GM12865 (cell line): ENCODE measurements at places on chromosomes 1 and 21.
A peak's percentile ranks its signal among the peaks of the same experiment; 100 is the strongest.

DNA sequence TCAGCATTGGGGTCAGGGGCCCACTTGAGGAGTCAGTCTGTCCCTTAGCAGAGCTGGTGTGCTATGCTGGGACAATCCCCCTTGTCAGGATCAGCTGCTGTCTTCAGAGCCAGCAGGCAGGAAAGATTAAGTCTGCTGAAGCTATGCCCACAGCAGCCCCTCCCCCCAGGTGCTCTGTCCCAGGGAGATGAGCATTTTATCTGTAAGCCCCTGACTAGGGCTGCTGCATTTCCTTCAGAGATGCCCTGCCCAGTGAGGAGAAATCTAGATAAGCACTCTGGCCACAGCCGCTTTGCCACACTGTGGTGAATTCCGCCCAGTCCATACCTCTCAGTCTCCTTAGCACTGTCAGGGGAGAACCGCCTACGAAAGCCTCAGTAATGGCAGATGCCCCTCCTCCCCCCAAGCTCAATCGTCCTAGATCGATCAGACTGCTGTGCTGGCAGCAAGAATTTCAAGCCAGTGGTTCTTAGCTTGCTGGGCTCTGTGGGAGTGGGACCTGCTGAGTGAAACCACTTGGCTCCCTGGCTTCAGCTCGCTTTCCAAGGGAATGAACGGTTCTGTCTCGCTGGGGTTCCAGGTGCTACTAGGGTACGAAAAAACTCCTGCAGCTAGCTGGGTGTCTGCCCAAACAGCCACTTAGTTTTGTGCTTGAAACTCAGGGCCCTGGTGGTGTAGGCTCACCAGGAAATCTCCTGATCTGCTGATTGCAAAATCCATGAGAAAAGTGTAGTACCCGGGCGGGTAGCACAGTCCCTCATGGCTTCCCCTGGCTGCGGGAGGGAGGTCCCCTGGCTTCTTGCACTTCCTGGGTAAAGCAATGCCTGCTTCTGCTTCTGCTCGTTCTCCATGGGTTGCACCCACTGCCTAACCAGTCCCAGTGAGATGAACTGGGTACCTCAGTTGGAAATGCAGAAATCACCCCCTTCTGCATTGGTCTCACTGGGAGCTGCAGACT, 25.1 kb upstream of the TP53BP2 start:
- no peak for DNase-seq

DNA sequence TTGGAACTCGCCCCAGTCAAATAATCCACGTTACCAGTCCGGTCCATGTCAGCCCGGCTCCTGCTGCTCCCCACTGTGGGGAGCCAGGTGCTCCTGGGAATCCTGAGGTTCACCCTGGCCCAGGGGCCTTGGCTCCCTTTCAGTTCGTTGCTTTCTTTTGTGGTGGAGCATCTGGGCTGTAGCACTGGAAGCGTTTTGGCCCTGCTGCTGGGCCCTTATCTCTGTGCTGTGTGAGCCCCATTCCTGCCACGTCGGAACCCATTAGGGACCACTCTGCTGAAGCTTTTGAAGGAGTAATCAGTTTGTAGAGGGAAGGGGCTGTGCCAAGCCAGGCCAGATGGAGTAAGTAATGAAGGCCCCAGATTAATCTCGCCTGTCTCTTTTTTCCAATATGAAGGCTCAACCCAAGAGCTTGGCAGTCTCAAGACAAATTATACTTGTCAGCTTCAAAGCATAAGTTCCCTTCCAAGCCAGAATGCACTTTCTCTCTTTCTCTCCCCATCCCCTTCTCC, 82.3 kb downstream of the PGM1 start:
- no peak for DNase-seq

GRCh38 chr1:41860214-41860613, 58.5 kb downstream of the HIVEP3 start:
- DNase-seq: peak; percentile 22

- DNase-seq: no peak
Measured at GRCh38 chr1:200710166-200710565, 28.5 kb upstream of the CAMSAP2 start.

DNA sequence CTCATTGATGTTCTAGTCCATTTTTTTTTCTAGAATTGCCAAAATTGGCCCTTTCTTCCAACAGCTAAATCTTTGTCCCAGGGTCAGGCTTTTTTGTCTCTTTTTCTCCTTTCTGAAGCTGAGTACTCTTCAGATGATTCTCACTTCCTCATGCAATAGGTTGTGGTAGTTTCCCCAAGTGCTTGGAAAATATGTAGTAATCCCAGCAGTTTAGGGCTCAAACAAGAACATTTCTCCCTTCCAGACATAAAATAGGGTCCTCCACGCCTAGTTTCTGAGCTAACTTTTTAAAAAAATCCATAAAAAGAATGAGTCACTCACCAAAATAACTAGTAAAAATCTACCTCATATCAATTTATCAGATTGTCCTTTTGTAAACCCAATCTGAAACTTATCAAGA, 10.0 kb upstream of the MCOLN3 start:
- peak; percentile 5 for DNase-seq

DNA sequence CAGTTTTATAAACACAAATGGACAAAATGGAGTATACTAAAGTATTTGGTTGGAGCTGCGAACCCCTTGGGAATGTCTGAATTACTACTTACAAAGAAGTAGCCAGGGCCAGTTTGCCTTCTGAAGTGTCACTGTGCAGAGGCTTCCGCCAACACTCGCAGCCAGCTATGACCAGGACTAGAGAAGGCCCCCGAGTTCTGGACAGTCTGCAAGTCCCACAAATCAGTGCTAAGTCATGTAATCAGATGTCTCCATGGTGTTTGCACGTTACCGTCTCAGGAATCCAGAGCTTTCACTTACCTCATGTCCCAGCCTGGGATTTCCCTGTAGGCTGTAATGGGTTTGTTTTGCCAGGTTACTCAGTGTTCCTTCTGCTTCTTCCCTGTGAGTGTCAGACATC, 106.6 kb upstream of the SPAG17 start:
- no peak for DNase-seq

DNA sequence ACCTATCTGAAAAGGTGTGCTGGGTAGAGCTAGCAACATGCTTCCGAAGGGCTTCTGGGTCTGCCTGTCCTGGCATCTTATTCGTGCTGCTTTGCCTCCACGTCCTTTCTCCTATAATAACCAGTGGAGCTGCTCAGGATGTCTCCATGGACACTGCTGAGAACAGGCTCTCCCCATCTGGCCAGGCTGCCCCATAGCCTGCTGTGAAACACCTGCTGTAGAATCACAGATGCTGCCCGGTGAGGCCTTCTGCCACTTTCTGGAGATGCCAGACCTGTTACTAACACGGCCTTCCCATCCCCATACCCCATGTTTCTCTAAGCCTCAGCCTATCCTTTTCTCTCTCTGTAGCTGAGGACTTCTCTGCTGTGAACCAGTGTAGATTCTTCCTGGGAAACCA, 120.5 kb downstream of the IER5 start:
- no peak for DNase-seq

DNA sequence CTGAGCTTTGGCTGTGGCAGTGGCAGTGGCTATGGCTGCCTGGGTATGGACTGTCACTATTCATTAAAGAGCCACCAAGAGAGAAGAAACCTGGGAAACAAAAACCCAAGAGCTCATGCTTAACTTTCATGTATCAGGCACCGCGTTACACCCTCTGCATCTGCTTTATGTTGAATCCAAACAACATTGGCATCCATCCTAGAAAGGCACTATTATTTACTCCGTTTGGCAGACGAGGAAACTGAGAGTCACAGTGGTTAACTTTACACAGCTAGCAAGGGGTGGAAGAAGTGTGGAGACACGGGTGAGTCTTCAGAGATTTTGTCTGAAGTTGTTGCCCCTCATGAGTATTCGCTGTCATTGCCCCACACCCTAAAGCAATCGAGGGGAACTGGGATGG, 63.8 kb downstream of the PLXNA2 start:
- DNase-seq: no peak

- peak; percentile 64 for DNase-seq
Measured at GRCh38 chr1:32817815-32818786, 648 bp downstream of the S100PBP start.

DNA sequence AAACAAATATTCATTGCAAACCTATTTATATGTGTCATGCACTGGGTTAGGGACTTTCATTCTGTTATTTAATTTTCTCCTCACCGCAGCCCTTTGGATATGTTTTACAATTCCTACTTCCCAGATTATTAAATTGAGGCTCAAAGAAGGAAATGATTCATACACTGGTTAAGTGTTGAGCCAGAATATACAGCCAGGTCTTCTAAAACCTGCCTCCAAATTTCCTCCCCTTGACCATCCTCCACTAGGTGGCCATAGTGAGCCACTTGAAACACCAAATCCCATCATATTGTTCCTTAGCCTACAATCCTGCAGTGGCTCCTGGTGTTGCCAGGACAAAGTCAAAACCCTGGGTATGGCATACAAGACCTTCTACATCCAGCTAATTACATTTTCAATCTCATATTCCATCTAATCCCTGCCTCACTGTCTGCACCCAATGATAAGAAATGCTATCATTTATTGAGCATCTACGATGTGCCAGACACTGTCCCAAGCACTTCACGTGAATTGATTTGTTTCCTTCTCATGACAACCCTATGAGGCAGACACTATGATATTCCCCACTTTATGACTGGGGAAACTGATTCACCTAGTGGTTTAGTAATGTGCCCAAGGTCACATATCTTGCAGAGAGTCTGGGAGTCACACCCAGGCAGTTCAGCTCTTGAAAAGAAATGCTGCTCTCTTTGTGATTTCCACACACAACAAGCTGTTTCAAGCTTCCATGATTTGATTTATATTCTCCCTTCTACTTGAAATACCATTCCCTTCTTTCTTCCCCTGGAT, 23.6 kb upstream of the KIRREL1 start:
- peak; percentile 30 for DNase-seq

DNA sequence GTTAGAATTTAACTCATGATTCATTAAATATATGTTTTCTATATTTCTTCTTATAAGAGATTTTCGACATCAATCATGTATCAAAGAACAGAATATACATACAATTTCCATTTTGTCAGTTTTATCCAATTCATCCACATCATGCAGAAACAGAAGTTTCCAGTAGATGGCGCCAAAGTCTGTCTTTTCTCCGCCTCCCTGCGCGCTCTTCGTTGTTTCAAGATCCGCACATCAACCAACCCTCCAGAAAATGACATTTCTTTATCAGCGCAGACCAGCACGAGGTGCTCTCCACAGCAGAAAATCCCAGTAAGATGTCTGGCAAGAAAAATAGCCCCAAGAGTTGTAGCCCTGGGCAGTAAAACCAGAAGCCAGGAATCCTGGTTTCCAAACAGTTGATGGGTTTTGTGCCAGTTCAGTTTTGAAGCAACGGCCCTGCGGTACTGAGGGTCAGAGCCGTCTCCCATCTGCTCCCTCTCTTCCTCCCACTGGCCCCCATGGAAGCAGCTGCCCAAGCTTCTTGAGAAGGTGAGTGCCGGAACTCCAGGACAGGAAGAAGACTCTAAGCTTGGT, 38.6 kb upstream of the GPR137B start:
- DNase-seq: peak; percentile 69
